ENCODE measurements at places on chromosomes 7 and 10.

- DNase-seq = no peak
Observed at GRCh38 chr7:50292165-50292757, 12.3 kb upstream of the IKZF1 start.

- DNase-seq = no peak
Observed at GRCh38 chr7:41692251-41692650, 10.6 kb downstream of the INHBA start.

GRCh38 chr10:29254123-29255046 lies 34.5 kb upstream of the LYZL1 start:
- DNase-seq = no peak

GRCh38 chr10:80529604-80530003 lies 8.1 kb upstream of the SH2D4B start:
- no peak for DNase-seq

DNA sequence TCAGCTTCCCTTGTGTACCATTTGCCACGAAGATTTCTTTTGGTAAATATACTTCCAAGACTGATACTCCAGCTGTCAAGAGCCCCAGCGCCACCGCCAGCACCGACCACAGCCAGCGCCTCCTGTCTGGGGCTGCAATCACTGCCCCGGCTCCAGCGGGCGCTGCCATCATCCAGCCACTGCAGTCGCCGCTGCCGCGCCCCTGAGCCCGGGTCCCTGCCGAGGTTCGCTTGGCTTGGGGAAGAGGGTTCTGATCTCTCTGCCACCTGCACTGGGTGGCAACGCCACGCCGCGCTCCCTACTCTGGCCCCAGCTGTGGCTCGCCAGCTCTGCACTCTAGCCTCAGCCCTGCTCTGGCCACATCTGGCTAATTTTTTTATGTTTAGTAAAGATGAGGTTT lies 57.7 kb upstream of the ZNF138 start:
- no peak for DNase-seq

- no peak for DNase-seq
Observed at GRCh38 chr7:4282434-4283223, 399.5 kb upstream of the FOXK1 start.

GRCh38 chr7:27581906-27582305 lies 80.8 kb downstream of the HIBADH start:
- DNase-seq = no peak

DNA sequence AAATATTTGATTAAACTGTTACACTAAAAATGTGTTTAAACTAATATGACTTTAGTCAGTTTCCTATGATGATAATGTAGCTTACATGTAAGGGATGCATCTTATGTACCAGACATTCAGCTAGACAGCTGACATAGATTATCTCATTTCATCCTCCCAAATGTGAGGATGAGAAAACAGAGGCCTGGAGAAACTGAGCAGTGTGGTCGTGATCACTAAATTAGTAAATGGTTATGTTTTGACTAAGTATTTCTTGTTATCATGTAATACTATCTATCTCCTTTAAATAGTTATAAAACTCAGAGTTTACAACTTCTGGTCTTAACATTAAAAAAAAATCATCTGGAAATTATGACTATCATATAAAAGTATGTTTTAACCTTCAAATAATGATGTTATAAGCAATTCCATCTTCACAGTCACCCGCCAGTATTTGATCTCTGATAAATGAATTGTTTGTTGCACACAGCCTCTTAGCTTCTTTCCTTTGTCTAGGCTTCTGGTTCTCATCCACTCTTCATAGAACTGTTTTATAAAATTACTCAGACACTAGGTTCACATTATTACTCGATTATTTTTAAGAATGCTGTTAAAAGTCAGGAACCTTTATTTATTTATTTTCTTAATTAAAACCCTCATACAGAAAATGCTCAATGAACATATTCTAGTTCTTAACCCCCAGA lies 33.6 kb upstream of the HDAC9 start:
- DNase-seq = no peak

DNA sequence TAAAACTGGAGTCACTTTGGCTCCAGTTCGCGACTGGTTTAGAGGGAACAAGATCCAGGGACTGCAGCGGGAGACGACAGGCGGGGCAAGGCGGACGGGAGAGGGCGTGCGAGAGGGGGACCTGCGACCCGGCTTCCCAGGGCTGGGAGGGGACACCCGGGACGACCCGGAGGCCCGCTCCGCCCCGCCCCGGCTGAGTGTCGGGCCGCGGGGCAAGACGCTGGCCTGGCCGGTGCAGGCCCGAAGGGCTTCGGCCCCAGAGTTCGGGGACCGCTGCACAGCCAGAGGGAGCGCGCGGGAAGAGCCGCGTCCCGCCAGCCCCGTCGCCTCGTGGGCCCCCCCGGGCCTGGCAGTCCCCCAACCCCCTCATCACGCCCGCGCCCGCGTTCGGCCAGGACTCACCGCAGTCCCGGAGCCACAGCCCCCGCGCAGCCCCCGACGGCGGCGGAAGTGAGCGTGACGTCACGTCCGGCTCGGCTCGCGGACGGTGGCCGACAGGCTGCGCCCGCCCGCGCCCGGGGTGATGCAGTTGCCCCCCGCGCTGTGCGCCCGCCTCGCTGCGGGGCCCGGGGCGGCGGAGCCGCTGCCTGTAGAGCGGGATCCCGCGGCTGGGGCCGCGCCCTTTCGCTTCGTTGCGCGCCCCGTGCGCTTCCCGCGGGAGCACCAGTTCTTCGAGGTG lies at the start of the genes TUBGCP2 and ZNF511:
TUBGCP2 (minus strand) TSS at position 452 of the 679 bp plus-strand sequence. CDS start 5,931 bp downstream, outside the sequence.
ZNF511 (plus strand) TSS at position 494 of the 679 bp plus-strand sequence; CDS start at position 524, 30 bp downstream.
- peak; percentile 86 for DNase-seq

DNA sequence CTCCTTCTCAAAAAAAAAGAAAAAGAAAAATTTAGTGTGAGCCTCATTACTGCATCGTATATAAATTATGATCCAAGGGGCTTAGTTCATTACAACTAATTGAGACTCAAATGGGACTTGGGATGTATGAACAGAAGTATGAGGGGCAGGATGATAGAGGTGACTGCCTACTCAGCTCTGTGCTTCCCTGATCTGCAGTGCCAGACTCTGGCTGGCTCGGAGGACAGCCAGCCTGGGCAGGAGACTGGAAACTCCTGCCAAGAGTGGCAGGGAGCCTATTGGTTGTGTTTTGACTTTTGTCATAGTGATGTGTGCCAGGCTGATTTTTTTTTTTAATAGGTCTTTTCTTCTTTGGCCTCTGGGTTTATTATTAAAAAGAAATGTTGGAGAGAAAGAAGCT lies 73.8 kb upstream of the GTF2IRD1 start:
- DNase-seq = no peak

GRCh38 chr7:142384493-142384922 lies 126.7 kb upstream of the PRSS58 start:
- no peak for DNase-seq

- no peak for DNase-seq
Observed at GRCh38 chr7:148650232-148650858, 48.4 kb upstream of the CUL1 start.

GRCh38 chr7:90538405-90538804 lies 57.7 kb upstream of the CDK14 start:
- DNase-seq = no peak

DNA sequence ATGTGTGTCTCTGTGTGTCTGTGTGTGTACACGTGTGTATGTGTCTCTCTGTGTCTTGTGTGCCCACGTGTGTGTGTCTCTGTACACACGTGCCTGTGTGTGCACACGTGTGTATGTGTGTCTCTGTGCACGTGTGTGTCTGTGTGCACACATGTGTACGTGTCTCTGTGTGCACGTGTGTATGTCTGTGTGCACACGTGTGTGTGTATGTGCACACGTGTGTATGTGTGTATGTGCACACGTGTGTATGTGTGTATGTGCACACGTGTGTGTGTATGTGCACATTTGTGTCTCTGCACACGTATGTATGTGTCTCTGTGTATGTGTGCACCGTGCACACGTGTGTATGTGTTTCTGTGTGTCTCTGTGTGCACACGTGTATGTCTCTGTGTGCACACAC lies 248.7 kb upstream of the SHH start:
- DNase-seq = no peak

DNA sequence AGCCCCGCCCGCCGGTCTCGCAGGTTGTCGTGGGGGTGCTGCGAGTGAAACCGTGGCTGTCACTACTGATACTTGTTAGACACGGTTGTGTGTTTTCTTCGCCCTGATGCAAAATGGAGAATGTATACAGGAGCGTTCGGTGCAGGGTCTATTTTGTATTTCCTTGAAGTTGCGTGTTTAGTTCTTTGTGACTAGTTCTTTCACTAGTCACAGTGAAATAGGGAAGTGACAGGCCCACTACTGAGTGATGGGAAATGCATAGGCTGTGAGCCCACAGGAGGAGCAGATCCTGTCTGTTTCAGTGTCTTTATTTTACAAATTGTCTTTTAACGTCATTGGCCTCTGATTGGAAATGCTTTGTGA lies 675 bp downstream of the ABRAXAS2 start:
- DNase-seq = no peak

- no peak for DNase-seq
Observed at GRCh38 chr10:80458638-80459037, 4.5 kb downstream of the TSPAN14 start.

DNA sequence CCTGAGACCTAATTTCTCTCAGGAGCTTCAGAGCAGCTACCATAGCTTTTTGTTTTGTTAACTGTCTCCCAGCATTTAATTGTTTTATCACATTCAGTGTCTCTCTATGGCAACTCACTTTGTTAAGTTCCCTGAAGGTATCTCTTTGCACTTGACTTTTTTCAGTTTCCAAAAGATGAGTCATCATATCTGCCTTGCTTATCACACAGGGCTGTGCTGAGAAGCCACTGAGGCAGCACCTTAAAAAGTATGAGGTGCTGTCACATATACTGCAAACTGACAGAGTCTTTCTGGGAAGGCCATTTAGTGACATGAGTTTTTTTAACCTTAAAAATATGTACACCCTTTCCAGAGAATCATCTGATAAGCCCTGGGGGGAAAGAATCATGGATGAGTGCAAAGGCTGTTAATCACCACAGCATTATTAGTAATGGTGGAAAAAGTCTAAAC lies 56.8 kb downstream of the PPP1R3C start:
- DNase-seq = no peak

DNA sequence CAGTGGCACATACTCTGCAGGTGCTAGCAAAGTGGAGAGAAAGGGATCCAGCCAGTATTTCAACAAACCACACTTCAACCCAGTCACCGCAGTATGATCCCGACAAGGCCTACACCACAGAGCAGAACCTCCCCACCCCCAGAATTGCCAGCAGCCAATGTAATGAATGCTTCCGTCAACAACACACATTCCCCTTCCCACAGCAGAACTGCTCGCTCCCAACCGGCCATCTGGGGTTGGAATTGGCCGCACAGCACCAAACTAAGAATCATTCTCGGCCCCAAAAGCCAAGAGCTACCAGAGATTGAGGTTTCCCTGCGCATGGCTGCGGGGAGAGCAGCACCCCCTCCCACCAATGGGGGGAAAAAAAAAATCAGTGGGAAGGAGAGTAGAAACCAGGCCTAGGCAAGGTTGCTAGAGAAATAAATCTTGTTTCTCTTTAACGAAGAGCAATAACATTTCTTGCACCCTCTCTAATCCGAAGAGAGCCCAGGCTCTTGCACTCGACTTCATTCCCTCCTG lies 1.1 kb downstream of the WASL start:
- DNase-seq = no peak

DNA sequence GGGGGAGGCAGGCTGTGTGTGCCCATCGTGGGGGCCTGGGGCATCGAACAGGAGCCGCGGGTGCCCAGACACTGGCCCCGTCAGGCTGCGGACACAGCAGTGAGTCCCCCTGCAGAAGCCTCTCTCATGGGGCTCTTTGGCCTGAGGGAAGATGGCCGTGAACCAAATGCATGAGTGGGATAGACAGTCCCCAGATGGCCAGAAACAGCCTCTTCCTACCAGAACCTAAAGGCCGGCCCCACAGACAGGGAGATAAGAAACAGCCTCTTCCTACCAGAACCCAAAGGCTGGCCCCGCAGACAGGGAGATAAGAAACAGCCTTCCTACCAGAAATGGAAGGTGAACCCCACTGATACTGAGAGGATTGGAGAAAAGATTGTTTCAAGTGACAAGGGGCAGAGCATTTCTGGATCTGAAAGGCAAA lies 16.6 kb downstream of the IDI2 start:
- no peak for DNase-seq

DNA sequence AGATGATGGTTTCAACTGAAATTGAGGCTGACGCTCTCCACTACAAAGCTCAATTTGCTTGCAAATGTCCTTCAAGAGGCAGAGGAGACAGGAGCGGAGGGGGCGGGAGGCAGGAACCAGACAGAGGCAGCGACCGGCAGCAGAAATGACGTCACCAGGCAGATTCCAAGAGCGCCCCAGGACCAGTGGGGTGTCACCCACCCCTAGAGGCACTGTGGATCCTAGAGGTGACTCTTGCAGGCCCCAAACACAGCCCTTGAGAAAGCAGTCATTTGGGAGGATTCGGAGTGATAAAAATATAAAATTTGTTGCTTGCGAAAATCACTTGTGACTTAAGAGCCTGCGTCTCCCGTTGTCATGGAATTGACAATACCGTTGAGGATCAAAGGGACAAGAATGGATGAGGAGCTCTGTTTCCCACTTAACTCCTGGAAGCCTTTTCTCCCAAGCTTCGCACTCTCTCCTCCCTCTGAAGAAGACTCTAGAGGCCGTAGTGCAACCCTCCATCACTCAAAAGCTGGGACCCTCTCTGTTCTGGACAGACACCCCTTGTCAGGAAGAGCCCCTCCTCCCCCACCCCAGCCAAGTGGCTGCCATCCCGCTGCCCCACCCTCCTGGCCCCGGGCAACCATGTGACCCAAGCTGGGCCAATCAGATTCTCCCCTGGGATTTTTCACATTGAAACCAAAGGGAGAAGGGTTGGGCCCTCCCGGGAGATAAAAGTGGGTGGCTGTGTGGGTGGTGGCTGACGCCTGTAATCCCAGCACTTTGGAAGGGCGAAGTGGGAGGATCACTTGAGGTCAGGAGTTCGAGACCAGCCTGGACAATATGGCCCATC lies 16.3 kb upstream of the SLC29A4 start:
- DNase-seq = no peak

GRCh38 chr10:32943395-32943794 lies 14.6 kb downstream of the ITGB1 start:
- no peak for DNase-seq

DNA sequence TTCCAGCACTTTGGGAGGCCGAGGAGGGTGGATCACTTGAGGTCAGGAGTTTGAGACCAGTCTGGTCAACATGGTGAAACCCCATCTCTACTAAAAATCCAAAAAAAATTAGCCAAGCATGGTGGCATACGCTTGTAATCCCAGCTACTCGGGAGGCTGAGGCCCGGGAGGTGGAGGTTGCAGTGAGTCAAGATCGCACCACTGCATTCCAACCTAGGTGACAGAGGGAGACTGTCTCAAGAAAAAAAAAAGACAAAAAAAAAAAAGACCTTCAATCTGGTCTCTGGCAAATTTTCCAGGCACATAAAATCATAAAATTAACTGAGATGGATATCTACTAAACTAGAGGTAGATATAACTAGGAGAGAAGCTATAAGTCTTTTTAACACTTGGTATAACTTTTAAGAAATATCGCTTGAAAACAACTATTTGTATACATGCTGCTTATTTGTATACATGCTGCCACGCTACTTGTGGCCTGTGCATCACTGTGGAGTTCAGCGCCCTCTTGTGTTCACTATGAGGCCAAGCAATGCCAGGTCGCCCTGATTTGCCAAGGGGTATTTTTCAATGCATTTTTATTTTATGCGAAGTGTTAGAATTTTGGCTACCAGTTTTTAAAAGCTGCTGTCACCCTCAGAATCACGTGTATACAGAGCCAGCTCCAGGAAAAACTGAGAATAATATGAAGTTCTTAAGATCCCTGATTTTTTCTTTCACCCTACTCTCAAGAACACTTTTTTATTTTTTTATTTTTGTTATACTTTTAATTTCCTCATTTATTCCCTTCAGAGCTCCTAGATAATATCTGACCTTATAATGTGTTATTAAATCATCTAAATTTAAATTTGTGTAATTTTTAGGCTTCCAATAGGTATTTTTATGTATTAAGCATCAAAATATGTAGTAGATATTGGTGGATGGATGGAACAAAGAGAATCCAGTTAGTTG lies 26.7 kb downstream of the CYCS start:
- DNase-seq = peak; percentile 25

GRCh38 chr7:84013616-84014240 lies 180.9 kb downstream of the SEMA3A start:
- no peak for DNase-seq
